ENCODE measurements at places on chromosomes 1 and 21.
A peak's percentile ranks its signal among the peaks of the same experiment; 100 is the strongest.

GRCh38 chr1:227742738-227743715 lies 7.8 kb downstream of the SNAP47 start:
- no peak for DNase-seq

DNA sequence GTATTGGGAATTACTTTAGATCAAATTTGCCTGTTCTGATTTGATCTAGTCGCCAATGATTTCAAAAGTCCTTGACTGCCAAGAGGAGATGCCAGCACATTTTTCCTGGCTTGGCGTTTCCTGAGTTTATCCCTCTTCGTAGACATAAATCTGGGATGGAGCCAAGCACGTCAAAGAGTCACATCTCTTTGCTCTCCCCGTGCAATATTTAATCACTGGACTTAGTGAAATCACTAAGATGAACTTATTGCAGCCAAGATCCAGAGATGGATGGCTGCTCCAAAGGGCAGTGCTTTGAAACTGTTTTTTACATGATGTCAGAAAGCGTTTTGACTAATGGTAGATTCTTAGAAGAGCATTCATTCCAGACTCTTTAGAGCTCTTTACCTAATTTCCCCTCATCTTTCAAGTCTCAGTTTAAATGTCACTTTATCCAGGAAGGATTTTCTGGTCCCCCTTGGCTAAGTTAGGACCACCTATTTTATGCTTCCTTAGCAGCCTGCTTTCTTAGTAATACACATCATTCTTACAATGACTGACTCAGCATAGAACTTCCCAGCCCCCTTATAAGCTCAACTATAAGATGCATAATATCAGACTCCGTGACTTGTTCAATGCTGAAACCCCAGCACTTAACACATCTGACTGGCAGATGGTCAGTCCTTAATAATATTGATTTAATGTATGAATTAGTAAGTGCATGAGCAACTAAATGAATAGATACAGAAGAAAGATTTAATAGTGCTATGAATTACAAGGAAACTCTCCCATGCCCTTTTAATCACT lies 94.4 kb upstream of the GREM2 start:
- no peak for DNase-seq

DNA sequence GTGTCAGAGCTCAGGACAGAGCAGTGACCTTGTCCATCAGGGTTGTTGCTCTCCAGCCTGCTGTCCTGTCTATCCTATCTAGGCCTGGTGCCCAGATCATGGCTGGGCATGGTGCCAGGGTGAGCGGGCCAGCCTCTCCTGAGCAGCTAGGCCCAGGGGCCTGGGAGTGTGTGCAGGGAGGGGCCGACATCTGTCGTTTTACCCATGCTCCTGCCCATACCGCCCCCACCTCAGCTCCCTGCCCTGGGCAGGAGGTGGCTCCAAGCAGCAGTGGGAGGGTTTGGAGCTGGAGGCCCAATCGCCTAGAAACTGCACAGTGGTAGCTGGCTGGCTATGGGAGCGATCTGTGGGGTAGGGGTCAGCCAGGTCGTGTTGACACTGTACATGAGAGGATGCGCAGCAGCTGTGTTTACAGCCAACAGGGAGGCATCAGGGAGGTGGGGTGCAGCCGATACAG lies 6.5 kb downstream of the INSRR start:
- peak; percentile 82 for DNase-seq

DNA sequence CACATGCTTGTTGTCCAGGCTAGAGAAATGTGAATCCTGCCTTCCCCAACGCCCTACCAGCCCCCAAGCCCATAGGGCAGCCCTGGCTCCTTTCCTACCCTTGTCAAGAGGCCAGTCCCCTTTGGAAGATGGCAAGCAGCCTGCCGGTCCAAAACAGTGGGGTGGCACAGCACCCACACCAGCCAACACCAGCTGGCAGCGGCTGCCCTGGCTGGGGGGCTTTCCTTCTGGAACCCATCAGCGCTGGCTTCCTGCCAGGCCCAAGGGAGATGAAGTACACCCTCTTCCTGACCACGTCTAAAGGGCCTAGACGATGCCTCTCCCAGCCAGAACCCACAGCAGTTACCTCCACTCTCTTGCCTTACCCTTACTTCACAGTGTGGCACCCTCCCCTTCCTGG lies 24.2 kb downstream of the KCNN3 start:
- no peak for DNase-seq

DNA sequence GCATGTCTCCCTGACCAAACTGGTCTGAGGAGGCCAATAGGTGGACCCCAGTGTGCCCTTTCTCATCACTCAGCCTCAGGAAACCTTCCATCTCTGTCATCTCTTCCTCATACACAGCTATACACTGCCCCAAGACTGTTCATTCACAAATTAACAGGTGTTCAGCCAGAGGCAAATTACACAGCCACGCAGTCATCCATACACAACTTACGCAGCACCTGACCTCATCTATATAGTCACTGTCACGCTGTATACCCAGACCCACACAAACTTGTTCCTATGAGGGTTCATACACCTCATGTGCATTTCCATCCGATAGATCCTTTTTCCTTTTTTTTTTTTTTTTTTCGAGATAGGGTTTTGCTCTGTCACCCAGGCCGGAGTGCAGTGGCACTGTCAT lies 12.4 kb downstream of the DLGAP3 start:
- no peak for DNase-seq

- DNase-seq = no peak
Measured at GRCh38 chr1:15758953-15759661, 512 bp downstream of the FBLIM1 start.

GRCh38 chr1:67791686-67792085 lies 41.6 kb downstream of the GNG12 start:
- DNase-seq = no peak

DNA sequence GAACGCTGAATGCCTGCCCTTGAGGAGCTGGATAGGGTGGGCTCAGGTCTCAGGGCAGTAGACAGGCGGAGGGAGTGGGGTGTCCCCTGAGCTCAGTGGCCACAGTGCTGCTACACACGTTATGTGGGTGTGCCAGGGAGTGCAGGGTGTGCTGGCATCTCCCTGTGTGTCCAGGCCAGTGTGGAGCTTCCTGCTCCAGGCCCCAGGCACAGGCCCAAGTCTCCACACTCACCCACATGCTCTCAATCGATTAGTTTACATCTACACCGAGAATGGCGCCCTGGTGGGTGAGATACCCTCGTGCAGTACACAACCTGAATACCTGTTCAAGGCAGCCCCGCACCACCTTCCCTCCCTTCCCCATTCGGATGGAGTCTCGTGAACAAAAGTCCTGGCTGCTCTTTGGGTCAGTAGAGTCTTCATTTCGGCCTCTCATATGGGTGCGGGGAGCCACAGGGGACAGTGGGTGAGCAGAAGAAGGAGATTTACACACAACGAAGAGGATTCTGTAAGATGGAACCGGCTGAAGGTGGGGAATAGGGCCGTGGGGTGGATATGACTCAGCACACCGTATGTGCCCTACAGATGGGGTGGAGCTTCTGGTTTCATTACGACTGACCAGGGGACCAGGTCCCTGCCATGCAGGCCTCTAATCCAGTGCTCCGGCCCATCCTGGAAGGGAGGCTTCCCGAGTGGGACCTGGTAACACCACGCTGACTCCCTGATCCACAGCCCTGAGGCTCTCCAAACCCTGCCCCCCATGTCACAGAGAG lies 93.3 kb downstream of the SPSB1 start:
- no peak for DNase-seq

DNA sequence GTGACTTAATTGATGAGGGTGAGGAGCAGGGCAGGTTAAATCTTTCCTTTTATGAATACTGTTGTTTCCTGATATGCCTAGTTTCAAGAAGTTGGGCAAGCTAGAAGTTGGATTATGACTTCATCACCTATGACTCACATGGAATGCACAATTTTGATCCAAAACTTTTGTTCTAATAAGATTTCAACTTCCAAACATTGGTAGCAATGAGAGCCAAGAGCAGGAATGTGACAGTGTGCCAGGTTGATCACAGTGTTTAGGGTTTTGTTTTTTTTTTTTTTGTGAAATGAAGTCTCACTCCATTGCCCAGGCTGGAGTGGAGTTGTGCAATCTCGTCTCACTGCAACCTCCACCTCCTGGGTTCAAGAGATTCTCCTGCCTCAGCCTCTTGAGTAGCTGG lies 349.4 kb downstream of the DUSP10 start:
- DNase-seq = no peak

- DNase-seq = no peak
Measured at GRCh38 chr1:12406211-12407021, 176.6 kb downstream of the VPS13D start.

DNA sequence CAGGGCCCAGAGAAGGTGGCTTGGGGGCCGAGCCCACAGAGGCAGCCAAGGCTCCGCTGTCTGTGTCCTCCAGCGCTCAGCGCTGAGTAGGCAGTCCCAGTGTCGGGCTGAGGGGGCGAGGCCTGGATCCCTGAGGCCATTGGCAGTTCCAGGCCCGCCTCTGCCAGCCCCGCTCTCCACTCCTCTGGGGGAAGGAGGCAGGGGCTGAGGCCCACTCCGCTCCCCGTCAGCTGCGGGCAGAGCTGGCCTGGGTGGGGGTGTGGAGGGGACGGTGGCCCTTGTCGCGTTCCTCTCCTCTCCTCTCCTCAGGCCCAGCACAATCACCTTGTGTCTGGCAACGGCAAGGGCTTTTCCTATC lies 132.8 kb downstream of the CASZ1 start:
- peak; percentile 49 for DNase-seq

GRCh38 chr1:34790985-34791384 lies 1.8 kb upstream of the GJA4 start:
- DNase-seq = no peak

DNA sequence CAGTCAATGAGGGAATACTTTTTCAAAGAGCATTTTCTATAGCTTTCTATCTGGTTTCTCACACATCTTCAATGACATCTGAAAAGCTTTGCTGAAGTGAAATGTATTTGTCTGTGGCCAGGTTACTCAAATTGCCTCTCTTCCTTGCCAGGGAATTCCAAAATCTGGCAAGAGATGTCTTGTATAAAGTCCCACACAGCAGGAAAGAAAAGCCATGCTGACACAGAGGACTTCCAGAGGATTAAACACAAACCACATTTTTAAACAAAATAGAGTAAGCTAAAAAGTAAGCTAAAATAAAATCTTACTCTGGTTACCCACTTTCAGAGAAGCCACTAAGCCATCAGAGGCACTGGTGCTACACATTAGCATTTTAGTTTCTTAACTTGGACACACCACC lies 93.1 kb upstream of the BCAR3 start:
- no peak for DNase-seq

GRCh38 chr1:245288796-245289195 lies 134.0 kb downstream of the KIF26B start:
- DNase-seq = no peak

- DNase-seq = peak; percentile 87
Measured at GRCh38 chr1:110607536-110608230, 1.5 kb upstream of the KCNA2 start.

DNA sequence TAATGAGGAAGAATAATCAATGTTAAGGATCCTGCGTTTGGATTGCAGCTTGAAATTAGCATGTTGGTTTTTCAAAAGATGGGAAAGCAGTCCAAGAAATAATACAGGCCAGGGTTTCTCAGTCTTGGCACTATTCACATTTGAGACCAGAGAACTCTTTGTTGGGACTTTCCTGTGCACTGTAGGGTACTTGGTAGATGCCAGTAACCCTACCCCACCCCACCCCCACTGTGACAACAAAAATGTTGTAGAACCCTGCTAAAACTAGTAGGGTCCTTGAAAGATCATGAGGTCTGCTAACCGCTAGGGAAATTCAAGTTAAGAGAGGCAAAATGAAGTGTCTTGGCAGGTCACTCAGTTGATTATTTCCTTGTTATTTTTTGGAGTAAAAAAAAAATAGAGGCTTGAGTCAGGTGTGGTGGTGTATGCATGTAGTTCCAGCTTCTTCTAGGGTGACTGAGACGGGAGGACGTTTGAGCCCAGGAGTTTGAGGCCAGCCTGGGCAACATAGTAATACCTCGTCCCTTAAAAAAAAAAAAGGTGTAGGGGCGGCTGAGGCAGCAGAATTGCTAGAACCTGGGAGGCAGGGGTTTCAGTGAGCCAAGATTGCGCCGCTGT lies 53.3 kb downstream of the SPEN start:
- no peak for DNase-seq

GRCh38 chr1:203101813-203102634 lies 16.2 kb upstream of the MYOG start:
- no peak for DNase-seq

GRCh38 chr1:227268943-227269342 lies 49.3 kb downstream of the CDC42BPA start:
- DNase-seq = no peak

DNA sequence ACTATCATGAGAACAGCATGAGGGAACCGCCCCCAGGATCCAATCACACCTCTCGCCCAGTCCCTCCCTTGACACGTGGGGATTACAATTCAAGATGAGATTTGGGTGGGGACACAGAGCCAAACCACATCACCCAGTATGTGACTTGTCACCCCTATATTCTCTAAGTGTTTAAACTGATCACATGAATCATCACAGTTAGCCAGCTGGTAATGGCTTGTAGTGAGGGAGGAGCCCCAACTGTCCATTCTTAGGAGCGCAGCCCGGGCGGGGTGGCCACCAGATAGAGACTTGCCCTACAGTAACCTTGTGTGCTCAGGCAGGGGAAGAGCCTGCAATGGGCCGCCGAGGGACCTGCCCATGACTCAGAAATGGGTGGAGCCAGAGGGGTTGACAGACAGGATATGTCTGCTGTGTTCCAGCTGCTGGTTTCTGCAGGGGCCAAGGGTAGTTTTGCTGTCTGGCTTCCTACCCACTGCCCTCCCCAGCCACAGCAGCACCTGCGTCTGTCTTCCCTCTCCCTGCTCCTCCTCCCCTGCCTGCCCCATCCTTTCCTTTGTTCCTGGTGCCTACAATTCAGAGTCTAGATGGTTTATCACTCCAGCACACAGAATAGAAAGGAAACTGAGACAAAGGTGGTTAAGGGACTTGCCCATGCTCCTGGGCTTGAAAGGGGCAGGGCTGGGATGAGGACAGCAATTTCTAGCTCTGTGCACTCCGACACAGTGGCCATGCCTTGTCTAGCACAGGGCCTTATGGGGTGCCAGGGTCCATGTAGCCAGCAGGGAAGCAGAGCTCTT lies 9.2 kb downstream of the ABCG1 start:
- DNase-seq = peak; percentile 77

GRCh38 chr1:218226005-218226404 lies 59.1 kb upstream of the RRP15 start:
- no peak for DNase-seq

- no peak for DNase-seq
Measured at GRCh38 chr1:19484798-19485361, 459 bp downstream of the CAPZB start.

GRCh38 chr1:91846007-91846638 lies 39.8 kb downstream of the TGFBR3 start:
- no peak for DNase-seq

- DNase-seq = no peak
Measured at GRCh38 chr1:174956976-174957375, 42.8 kb upstream of the CACYBP start.

- no peak for DNase-seq
Measured at GRCh38 chr1:162976628-162977027, 92.5 kb upstream of the RGS4 start.
